ENCODE measurements at places on chromosomes 12 and 14. TPM values are rescaled to one million over a fixed set of nuclear protein-coding genes. Genes with fewer than 3 reads are reported as not detected.

GRCh38 chr12:57455374-57456144 is 452 bp downstream of the INHBE start:
- DNase-seq = no peak

DNA sequence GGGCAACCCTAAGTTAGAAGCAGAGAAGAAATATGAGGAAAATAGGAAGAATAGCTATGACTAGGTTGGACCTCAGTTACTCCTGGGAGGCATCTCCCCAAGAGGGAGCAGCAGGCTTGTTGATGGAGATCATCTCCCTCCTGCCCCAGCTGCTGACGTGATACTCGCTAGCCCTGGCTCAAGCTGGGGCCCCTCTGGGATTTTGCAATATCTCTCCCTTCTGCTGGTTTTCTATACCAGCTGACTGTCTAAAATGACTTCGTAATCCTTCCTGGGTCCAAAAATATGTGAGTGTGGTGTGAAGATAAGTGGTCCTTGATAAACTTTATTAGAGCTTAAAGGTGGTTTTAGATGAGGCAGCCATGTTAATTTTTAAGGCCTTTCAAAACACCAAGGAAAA is 4.5 kb upstream of the HECTD4 start:
- no peak for DNase-seq

DNA sequence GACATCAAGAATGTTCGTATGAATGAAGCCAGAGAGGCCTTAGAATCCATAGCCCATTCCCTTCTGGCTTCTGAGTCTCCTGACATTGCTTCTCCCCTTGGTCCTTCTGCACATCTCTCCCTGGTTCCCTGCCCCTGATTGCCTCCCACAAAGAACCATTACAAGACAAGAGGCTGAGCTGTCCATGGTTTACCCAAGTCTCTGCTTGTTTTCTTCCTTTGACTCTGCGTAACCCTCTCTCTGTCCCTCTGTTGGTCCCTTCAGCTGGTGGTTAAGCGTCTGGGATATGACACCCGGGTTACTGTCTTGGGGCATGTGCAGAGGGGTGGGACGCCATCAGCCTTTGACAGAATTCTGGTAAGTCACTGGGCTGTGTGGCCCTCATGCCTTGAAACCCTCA is 15.9 kb downstream of the PFKM start:
- DNase-seq = no peak

- DNase-seq = no peak
These were observed 1.6 kb upstream of the INF2 start for GRCh38 chr14:104687601-104688504.

DNA sequence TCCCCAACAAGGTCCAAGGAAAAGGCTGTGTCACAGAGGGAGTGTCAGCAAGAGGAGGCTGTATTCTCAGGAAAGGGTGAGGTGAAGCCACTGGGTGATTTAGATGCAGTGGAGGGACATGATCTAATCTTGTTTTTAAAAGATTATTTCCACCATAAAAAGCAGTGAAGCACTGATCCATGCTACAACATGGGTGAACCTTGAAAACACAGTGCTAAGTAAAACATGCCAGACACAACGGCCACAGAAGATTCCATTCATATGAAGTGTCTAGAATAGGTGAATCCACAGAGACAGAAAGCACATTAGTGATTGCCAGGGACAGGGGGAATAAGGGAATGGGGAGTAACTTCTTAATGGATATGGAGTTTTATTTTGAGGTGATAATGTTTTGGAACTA is 12.8 kb downstream of the RITA1 start:
- DNase-seq = no peak

- DNase-seq = no peak
These were observed 28.7 kb downstream of the JAG2 start for GRCh38 chr14:105139831-105140239.

DNA sequence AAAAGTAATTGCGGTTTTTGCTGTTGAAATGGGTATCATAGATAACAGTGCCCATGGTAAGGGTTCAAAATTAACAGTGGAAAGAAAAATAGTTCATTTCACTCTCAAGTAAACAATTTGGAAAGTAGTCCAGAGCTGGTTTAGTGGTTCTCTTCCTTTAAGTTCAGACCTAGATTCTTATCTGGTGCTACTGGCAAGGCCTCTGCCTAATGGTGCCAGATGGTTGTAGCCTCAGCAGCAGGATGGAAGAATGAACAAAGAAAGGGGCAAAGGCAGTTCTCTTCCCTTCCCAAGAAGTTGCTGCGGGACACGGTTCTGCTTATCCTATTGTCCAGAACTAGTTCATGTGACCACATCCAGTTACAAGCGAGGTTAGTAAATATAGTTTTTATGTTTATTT is 10.5 kb downstream of the ARG2 start:
- DNase-seq = no peak

DNA sequence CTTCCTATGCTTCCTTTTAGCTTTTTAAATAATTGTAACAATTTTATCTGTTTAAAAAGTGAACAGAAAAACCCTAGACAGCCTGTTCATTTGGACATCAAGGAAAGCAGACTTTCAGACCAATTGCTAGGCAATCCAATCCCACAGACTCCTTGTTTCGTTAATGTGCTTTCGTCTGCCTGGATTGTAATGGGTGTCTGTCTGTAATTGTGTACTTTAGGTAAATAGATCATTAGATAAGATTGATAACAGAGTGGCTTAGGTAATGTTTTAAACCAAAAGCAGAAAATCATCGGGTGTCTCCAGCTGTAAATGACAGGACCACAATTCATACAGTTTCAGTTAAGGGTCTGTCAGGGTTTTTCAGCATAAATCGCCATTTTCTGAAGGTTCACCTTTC is 19.6 kb downstream of the CCDC60 start:
- no peak for DNase-seq

Gene TRIAP1
- total RNA-seq = 26.8 TPM

Gene LRRC10
- not detected for total RNA-seq

Gene POTEM
- total RNA-seq = not detected

Gene LRRC43
- 0.67 TPM for total RNA-seq

Gene STAB2
- total RNA-seq = not detected

Gene SERPINA5
- not detected for total RNA-seq
